ENCODE measurements at places on chromosomes 6 and 20.

GRCh38 chr6:25499615-25500235 lies 152.3 kb upstream of the SCGN start:
- DNase-seq: no peak

DNA sequence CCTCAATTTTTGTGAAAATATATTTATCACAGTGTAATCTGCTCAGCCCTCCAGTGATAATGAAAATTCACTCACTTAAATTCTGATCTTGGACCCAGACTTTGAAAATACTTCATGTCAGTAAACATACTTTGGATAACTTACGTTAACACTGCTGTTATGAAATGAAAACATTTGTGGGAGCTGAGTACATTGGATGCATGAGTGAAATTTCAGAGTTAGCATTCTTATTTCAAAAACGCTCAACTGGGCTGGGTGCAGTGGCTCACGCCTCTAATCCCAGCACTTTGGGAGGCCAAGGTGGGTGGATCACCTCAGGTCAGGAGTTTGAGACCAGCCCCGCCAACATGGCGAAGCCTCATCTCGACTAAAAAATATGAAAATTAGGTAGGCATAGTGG lies 196.4 kb downstream of the UTRN start:
- DNase-seq: no peak

- DNase-seq: no peak
These were observed 35.6 kb downstream of the DZANK1 start for GRCh38 chr20:18431206-18431605.

DNA sequence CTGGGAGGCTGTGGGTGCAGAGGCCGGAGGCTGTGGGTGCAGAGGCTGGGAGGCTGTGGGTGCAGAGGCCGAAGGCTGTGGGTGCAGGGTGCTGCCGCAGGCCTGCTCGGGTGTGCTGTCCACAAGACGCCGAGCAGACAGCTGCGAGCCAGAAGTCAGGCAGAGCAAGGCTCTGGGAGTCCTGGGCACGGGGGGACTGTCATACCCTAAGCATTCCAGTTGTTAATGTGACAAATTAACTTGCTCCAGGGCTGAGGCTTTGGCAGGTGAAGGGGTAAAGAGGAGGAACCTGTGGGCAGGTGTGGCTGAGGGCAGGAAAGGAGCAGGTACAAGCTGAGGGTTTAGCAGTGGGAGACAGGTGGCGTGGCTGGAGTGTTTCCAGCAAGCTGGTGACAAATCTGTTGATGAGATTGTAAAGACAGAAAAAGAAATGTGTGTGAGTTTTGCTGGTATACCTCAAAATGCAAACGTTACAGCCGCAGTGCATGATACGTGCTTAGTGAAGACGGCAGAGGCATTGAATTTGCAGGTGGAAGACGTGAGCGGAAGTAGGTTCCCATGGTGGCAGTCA lies 14.2 kb upstream of the ADRM1 start:
- DNase-seq: no peak

DNA sequence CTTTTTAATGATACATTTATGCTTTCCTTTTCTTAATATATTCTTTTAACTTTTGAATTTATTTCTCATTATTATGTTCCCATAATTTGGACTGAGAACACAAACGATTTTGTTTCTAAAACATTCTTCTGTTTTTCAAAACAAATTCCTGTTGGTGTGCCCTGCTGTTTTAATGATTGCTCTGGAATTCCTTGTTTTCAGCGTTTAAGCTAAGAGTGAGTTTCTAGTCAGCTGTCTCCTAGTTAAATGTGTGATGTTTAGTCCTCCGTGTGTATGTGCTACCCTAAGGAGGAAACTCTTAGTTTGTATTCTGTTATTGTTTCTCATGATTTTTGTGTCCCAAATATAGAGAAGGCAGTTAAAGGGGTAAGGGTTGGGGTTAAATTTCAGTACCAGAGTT lies 306.1 kb upstream of the RGS17 start:
- no peak for DNase-seq

- DNase-seq: no peak
These were observed 10.5 kb upstream of the TAB2 start for GRCh38 chr6:149306967-149307366.
